ENCODE measurements at places on chromosomes 4 and X.

- no peak for DNase-seq
Measured at GRCh38 chr4:54063229-54063628, 1.2 kb downstream of the CHIC2 start.

DNA sequence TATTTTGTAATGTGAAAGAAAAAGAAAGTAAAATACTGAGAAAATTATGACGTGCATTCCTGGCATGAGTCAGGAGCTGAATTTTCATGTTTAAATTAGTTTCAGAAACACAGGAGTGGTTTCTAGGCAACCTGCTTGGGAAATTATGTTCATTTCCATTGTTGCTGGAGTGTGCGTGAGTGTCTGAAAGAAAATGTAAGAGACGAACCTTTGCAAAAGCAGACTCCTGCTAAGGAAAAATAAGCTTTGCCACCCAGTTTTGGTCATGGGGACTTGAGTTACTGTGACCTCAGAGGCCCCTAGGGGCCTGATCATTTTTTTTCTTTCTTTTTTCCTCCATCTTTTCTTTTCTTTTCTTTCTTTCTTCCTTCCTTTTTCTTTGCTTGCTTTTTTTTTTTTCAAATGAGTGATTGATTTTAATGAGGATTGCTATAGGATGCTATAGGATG is 18.8 kb upstream of the CHRNA9 start:
- peak; percentile 71 for DNase-seq

GRCh38 chr4:122688529-122689140 is 43.9 kb upstream of the BBS12 start:
- no peak for DNase-seq

DNA sequence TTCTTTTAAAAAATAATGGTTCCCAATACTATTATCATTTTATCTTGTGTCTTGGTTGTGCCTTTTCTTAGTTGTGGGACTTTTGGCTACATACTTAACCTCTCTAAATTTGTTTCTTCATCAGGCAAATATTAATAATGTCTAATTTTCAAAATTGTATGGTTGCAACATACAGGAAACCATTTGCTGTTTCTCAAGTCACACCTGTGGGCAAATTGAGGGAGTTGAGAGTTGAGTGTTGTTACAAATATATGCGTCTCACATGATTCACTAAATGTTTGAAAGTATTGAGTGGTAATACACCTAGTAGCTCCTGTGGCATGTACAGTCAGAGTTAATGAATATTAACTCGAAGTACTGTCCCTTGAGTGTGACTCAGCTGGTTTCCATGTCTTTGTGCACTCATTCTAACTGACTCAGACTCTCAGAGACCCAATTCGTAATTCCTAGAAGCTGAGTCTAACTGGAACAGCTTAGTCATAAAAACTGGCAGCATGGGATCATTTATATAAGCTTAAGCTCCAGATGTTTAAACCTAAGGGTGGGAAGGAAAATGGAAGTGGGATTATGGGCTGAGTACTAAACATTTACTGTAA is 802.4 kb downstream of the TRIML1 start:
- no peak for DNase-seq

DNA sequence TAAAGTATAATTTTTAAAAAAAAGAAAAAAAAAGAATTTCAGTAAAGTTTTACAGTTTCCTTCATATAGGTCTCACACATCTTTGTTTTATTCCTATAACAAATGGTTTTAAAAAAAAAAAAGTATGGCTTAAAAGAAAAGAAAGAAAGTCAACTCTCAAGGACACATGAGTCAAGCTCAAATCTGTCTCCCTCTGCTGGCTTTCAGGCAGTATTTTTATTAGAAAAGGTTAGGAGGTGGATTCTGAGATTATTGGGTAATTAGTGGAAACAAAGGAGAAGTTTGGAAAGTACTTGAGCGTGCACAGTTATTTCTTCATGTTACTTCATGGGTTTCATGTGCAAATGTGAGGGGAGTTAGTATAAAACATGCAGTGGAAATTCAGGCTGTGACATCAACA is 36.6 kb upstream of the BTC start:
- no peak for DNase-seq

GRCh38 chrX:103776546-103776945 is at the start of gene PLP1:
Gene PLP1, plus strand, starts transcription at chrX:103776840. Its CDS starts 156 bp downstream, at chrX:103776996.
- DNase-seq = peak; percentile 85

DNA sequence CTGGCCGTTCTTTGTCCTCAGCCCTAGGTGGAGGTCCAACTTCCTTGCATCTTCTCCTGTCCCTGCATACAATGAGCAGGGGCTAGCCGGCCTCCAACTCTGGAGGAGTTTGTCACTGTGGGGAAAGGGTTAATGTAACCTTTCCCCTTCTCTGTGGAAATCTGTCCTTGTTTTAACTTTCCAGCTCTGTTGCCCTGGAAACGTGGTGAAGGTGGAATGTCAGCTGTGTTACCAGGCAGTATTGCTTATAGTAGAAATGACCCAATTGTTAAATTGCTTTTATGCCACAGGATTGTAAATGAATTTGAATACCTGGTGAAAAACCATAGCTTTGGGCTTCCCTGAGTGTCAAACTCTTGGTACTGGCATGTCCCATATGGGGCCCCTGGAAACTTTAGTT is 131.6 kb upstream of the SCML1 start:
- DNase-seq = no peak

DNA sequence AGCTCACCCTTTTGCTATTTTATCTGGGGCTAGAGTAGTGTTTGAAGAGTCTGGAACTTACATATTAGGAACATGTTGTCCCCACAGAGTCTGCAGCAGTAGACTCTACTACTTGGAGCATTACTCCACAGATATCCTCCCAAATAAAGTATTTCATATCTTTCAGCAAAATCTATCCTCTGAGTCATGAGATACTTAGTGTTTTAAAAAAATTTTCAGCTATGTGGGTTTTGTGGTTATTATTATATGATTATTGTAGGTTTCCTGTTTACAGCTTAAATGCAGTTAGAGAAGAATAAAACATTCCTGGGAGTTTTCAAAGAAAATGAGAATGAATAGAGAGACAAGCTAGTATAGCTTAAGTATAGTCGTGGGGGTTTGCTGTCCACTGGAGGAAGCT is 30.9 kb downstream of the PAGE2 start:
- no peak for DNase-seq

DNA sequence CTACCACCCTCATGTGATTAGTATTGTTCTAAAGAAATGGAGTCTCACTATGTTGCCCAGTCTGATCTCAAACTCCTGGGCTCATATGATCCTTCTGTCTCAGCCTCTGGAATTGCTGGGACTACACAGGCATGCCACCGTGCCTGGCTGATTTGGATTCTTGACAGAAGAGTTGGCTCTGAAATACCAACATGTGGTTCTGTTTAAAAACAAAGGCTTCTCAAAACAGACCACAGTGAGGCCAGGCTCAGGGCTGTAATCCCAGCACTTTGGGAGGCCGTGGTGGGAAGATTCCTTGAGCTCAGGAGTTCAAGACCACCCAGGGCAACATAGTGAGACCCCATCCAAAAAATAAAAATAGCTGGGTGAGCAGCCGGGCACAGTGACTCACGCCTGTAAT is 126.7 kb downstream of the DHRSX start:
- DNase-seq = no peak

- peak; percentile 83 for DNase-seq
Measured at GRCh38 chr4:6574747-6575502, at the start of gene MAN2B2. Gene MAN2B2, plus strand, starts transcription at chr4:6575189. Its CDS starts 22 bp downstream, at chr4:6575211.

DNA sequence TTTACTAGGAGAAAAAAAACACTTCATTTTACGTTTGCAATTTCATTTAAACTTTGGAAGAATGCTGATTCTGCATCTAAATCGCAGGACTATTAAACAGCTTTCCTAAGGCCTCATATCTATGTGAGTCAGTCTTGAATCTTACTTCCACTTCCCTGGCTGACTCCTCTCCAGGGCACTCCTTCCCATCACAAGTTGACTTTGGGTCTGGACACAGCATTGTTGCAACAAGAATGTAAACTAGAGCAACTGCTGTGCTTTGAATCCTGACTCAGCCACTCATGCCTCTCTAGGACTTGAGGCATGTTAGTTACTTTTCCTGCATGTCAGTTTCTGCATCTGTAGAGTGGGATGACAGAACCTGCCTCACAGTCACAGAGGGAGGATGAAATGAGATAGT is 413.8 kb downstream of the FAT4 start:
- DNase-seq = no peak

DNA sequence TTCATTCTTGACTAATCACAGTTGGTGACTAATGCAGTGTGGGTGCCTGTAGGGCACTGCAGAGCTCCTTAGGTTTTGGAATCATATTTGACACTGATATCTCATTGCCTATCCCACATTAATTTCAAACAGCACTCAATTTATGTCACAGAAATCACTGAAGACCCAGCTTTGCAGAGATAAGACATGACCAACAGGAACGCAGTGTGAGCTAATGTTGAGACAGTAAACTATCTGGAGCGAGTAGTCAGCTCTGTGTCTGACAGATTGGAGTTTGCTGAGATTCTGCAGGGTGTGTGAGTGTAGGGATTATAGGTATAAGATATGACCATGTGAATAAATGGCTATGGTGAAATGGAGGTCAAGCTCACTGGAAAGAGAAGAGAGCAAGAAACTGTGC is 1586.1 kb upstream of the AGA start:
- DNase-seq = no peak

- no peak for DNase-seq
Measured at GRCh38 chr4:7647186-7647585, 212.5 kb upstream of the PSAPL1 start.

DNA sequence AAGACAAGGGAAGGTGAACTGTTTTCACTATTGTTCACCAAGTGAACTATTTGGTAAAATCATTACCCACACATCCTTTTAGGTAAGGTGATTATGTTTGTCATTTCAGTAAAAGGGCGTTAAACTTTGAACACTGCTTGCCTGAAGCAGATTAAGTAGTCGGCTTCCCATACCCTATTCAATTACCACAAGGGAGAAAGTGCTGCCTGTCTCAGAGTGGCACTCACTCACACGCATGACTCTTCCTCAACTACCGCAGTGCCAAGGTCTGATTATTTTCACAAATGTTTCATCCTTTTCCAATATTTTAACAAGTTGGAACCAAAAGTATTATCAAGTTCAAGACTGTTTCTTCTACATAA is 11.0 kb downstream of the VEGFC start:
- no peak for DNase-seq

GRCh38 chr4:121656269-121656641 is 40.5 kb downstream of the ANXA5 start:
- no peak for DNase-seq

DNA sequence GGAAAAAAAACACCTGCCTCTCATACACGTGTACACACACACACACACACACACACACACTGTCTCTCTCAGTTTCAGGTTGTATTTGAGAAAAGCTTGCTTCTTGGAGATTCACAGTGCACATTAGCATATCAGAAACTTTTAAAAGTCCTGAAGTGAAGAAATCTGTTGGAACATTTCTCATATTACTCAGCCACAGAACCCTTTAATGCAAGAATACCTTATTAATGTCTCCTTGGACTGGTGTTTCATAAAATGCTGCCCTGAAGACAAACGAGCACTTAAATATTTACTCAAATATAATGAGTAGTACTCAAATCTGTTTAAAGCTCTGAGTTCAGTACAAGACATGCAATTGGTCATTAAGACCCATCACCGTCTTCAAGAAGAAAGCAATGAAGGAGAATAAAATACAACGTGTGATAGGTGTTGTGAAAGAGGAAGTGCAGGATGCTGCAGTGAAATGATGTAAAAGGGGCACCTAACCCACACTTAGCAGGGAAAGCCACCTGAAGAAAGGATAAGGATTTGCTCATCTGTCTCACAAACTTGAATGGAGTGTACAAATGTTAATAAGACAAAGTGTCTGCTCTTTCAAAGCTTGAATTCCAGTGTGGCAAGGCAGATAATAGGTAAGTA is 57.0 kb downstream of the DCLK2 start:
- no peak for DNase-seq

DNA sequence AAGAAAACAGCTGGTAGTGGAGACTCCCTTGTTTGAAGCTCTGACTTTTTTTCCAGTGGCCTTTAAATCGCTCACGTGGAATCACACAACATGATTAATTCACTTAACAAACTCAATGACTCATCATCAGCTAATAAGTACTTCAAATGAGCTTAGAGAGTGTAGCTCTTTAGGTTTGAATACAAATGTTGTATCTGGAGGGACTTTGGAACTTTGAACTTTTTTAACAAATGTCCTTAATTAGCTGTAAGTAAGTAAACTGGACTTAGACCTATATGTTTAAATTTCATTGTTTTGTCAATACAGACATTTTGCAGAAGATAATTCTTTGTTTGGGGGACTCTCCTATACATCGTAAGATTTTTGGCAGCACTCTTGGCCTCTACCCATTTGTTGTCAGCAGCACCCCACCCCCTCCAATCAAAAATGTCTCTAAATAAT is 581.1 kb downstream of the SPRY1 start:
- no peak for DNase-seq

DNA sequence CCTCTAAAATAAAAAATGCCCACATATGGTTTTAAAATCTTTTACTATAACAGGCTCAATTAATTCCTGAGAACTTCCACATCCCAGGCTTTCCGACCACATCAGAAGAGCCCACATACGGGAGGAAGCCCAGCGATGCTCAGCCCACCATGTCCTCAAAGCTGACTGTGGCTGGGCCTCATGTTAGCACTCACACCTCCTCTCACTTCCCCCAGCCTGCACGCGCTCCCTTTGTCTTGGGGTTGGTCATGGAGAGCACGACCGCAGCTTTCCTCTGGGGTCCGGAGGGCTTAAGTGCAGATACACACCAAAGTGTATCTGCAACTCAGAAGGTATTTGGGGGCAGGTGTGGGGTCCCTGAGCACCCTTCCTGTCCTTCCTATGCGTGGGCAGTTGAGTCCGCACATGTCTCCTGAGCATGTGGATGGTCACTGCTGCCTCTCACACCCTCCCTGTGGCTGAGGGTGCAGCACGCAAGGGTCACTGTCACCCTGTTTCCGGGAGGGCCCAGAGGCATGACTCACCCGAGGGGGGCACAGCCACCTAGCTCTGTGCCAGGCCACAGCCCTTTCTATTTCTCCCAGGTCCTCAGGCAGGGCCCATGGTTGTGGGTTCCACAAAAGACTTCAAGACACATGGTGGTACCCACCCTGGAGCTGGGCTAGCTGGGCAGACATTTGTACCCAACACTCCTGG is 21.2 kb downstream of the WDR1 start:
- no peak for DNase-seq

DNA sequence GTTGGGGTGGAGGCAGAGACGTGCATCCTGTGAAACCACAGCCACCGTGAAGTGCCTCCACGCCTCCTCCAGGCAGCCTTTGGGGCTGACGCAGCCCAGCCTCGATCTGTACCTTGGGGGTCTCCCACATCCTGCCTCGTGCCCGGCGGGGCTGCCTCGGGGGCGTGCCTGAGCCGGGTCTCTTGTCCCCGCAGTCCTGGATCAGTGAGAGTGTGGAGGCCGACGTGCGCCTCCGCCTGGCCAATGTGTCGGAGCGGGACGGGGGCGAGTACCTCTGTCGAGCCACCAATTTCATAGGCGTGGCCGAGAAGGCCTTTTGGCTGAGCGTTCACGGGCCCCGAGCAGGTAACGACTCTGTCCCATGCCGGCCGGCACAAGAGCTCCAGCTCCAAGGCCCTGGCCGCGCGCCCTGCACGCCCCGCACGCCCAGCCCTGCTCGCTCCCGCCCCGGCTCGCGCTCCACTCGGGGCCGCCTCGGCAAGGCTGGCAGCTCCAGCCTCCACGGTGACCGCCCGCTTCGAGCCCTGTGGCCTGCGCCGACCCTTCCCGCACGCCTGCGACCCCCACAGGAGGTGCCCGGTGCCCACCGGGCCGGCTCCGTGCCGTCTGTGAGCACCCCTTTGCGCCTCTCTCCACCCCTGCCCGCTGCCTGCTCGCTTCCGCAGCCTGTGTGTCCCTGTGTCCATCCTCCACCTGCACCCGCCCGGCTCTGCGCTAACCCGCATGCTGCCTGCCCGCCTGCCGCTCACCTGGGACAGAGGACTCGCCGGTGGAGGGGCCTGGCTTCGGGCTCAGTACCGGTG is 9.8 kb downstream of the FGFR3 start:
- no peak for DNase-seq
